Ovary (tissue), 10 donors: ENCODE measurements at places on chromosomes 4 and X. TPM values are rescaled to one million over a fixed set of nuclear protein-coding genes. Genes with fewer than 3 reads are reported as not detected.

The MAGEC2 gene
- not detected for total RNA-seq

- no peak for DNase-seq
- no peaks in the 10 kb centered on the region for H3K36me3 ChIP-seq
- no peaks in the 10 kb centered on the region for H3K27me3 ChIP-seq
- H3K4me1 ChIP-seq = no peaks in the 10 kb centered on the region
- H3K27ac ChIP-seq = no peak overlapping the region
These were observed 22.0 kb upstream of the PHKA2 start for GRCh38 chrX:19005909-19006308.

DNA sequence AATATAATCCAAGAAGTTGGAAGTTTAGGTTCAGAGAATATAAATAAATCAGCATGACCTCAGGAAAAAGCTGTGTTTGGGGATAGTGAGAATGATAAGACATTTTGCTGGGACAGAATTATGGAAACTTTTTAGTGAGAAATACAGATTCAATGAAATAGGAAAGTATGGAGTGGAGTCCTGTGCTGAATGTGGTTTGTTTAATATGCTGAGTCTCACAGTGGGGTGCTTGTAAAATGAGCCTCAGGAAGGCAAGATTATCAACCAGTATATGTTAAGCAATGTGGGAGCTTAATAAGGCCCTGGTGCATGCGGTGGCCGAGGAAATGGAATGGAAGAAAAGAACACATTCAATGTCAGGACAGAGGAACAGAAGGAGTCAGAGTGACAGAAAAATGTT lies 1554.7 kb upstream of the TENM3 start:
- DNase-seq = no peak
- H3K36me3 ChIP-seq = no peaks in the 10 kb centered on the region
- H3K27me3 ChIP-seq = no peaks in the 10 kb centered on the region
- H3K4me3 ChIP-seq = no peak overlapping the region
- no peak overlapping the region for H3K27ac ChIP-seq

DNA sequence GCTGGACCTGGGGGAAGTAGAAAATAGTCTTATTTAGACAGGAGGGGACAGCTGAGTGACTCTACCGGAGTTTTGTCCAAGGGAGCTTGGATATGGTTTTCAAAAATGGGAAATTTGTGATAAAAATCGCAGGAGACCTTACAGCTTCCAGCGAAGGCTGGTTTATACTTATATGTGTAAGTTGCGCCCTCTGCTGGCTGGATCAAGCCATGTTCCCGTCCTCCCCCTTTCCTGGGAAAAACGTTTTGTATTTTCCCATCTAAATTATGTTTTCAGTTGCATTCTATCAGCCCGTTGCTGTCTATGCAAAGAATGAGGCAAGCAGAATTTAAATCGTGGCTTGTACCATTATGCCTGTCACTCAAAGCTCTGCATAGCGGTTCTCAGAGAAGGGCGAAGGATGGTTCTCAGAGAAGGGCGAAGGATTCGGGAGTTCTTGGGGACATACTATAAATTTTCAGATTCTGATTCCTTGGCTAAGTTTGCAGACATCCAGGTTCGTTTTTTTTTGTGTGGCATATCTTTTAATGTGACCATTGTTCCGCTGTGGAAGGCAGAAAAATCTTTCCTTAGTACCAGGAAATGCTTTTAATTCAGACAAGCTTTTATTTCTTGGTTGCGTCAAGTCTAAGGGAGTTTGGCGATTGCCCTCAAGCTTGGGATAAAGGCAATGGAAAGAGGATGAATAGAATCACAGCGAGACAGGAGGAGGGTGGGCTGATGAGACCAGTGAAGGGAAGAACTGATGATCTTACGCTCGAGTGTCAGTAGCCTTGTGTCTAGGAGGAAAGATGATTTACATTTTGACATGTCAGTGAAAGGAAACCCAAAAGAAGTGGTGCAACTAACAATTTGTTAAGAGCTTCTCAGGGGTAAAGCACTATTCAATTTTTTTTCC lies 128.5 kb upstream of the ARX start:
- H3K4me3 ChIP-seq = no peak overlapping the region
- H3K27ac ChIP-seq = no peak overlapping the region
- H3K4me1 ChIP-seq = no peaks in the 10 kb centered on the region
- DNase-seq = peak; percentile 78

GRCh38 chr4:180946188-180946587 lies 1297.0 kb upstream of the TENM3 start:
- H3K36me3 ChIP-seq = no peaks in the 10 kb centered on the region
- no peak for DNase-seq
- no peaks in the 10 kb centered on the region for H3K4me1 ChIP-seq
- no peak overlapping the region for H3K4me3 ChIP-seq

GRCh38 chr4:136931781-136932180 lies 600.5 kb downstream of the PCDH18 start:
- no peaks in the 10 kb centered on the region for H3K27me3 ChIP-seq
- no peak overlapping the region for H3K27ac ChIP-seq
- H3K4me1 ChIP-seq = no peaks in the 10 kb centered on the region
- no peak overlapping the region for H3K4me3 ChIP-seq
- no peaks in the 10 kb centered on the region for H3K36me3 ChIP-seq
- no peak for DNase-seq

The DYNLT3 gene
- 28.0 TPM for total RNA-seq

GRCh38 chr4:52685316-52685715 lies 26.2 kb upstream of the USP46 start:
- no peak overlapping the region for H3K27ac ChIP-seq
- no peak for DNase-seq
- H3K4me3 ChIP-seq = no peak overlapping the region
- no peaks in the 10 kb centered on the region for H3K4me1 ChIP-seq
- H3K27me3 ChIP-seq = no peaks in the 10 kb centered on the region

- no peaks in the 10 kb centered on the region for H3K4me1 ChIP-seq
- H3K27me3 ChIP-seq = no peaks in the 10 kb centered on the region
- H3K36me3 ChIP-seq = no peaks in the 10 kb centered on the region
- no peak overlapping the region for H3K4me3 ChIP-seq
These were observed 13.6 kb downstream of the ADAMTS3 start for GRCh38 chr4:72555377-72555831.

The HDX gene
- total RNA-seq = 5.7 TPM
